ENCODE measurements at places on chromosomes 16 and 17. TPM values are rescaled to one million over a fixed set of nuclear protein-coding genes. Genes with fewer than 3 reads are reported as not detected.

TP53TG3C gene
- not detected for total RNA-seq

KRTAP9-4 gene
- not detected for total RNA-seq

- DNase-seq = no peak
These were observed 21.2 kb downstream of the CLEC16A start for GRCh38 chr16:10965440-10966061.

- DNase-seq = no peak
These were observed 447.6 kb upstream of the CA10 start for GRCh38 chr17:52606098-52606497.

DNA sequence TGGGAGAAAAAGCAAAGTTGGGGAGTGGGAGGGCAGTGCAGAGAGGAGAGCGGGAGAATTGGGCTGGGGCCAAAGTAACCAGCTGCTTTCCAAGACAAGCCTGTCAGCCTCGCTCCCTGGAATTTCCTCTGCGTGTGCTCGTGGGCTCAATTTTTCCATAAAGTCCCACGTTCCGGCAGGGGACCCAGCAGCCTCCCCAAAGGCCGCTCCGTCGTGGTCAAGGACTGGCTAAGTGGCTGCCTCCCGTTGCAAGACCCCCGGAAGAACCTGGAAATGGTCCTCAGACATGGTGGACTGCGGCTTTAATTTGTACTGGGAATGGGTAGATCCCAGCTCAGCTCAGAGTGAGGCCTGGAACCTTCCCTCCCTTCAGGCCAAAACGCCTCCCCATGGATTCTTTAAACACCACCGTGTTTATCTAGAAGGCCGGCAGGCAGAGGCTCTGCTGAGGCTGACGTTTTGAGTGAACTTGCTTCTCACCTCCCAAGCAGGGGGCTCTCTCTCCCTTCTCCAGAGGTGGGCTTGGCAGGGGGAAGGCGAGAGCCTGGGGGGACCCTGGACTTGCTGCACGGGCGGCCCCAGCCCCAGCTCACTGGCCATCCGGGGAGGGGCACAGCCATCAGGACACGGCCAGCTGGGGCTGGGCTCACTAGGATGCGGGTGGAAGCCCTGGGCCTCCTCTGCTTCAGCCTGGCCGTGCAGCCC is 190.0 kb downstream of the C16orf95 start:
- no peak for DNase-seq

- DNase-seq = no peak
These were observed 17.4 kb upstream of the MAP3K14 start for GRCh38 chr17:45334231-45334630.

- DNase-seq = no peak
These were observed 63.3 kb downstream of the USP32 start for GRCh38 chr17:60328679-60329078.

GRCh38 chr17:61522088-61522487 is 68.9 kb downstream of the NACA2 start:
- no peak for DNase-seq

- no peak for DNase-seq
These were observed 29.8 kb upstream of the CRYBA1 start for GRCh38 chr17:29216856-29217255.
